SK-N-SH (cell line): ENCODE measurements at places on chromosomes 3 and 15. TPM values are rescaled to one million over a fixed set of nuclear protein-coding genes. Genes with fewer than 3 reads are reported as not detected.

The CAPN3 gene
- polyA plus RNA-seq, result 1.8 and 1.9 TPM in 2 replicates

GRCh38 chr3:99111235-99111634 is 209.7 kb upstream of the DCBLD2 start:
- no peak for DNase-seq

DNA sequence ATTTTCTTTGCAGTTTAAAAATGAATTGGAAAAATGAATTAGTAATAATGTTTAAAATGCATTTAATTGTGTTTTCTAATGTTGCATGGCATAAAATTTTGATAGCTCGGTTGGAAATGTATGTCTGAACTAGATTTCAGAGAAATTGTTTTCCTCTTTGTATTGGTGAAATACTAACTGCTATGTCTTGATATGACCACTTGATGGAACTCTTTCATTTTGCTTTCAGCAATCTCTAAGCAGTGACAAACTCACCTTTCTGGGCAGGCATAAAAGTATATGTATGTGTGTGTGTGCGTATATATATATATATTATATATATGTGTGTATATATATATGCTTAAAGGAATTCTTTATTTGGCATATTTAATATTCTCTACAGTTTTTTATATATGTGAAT is 239.3 kb upstream of the ZNF717 start:
- peak; percentile 10 for DNase-seq

The FOXB1 gene
- polyA plus RNA-seq, result not detected in 2 replicates

DNA sequence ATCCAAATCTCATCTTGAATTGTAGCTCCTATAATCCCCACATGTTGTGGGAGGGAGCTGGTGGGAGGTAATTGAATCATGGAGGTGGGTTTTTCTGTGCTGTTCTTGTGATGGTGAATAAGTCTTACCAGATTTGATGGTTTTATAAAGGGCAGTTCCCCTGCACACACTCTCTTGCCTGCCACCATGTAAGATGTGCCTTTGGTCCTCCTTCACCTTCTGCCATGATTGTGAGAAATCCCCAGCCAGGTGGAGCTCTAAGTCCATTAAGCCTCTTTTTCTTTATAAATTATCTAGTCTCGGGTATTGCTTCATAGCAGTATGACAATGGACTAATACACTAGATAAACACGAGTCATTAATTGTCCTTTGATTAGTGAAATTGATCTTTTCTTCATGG is 214.5 kb upstream of the CFAP20DC start:
- no peak for DNase-seq
